CD4-positive, alpha-beta T cell (primary cell): ENCODE measurements at places on chromosomes 6 and 20.

DNA sequence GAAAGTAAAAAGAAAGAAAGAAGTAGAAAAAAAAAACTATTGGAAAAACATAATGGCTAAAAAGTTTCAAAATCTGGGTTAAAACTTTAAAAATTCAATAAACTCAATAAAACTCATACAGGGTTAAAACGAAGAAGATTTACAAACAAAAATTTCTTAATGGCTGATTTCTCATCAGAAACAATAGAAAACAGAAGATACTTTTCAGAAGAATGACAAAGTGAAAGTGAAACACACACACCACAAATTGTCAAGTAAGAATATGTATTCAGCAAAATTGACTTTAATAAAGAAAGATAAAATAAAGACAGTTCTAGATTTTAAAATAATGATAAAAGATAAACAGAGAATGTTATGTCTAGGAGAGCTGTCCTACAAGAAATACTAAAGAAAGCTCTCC, 618.9 kb upstream of the GJE1 start:
- DNase-seq: no peak

DNA sequence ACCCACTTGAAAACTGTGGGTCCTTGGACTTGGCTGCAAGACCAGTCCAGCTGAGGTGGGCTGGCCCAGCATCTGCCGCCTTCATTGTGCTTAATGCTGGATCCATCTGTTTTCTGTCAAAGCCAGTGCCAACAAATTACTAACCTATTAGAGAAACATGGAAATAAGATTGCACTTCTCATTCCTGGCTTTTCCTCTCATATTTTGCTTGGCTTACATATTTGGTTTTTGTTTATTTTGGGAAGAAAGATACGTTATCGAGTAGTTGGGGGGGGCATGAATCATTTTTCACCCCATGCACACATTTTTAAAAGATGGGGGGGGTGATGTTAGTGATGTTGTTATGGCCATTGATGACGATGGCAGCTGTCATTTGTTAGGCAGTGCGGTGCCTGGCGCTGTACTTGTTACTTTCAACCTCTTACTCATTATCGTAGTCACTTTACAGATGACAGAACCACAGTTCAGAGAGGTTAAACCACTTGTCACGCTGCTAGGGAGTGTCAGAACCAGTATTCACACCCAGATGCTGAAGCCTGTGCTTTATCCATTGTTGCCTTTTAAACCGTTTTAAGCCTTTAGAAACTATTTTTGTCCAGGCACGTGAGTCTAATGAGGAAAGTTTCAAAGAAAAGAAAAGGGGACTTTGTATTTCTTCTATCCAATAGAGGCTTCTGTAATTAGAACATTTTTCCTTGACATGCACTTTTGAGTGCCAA, 180.0 kb downstream of the TMEM242 start:
- DNase-seq: no peak

DNA sequence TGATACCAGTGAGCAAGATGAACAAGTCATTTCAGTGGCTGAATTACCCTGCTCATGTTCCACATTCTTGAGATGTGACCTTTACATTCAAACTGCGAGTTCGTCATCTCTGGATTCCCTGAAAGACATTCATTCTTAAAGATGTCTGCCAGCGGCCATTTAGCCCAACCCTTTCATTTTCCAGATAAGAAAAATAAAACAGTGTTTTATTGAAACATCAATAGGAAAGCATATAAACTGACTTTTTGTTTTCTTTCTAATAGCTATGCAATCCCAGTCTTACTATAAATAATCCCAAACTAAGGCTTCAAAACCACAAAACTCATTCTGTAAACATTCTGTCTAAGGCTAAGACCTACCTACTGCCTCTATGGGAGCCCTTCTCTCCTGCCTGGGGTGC, 134.0 kb downstream of the SAMD5 start:
- no peak for DNase-seq

DNA sequence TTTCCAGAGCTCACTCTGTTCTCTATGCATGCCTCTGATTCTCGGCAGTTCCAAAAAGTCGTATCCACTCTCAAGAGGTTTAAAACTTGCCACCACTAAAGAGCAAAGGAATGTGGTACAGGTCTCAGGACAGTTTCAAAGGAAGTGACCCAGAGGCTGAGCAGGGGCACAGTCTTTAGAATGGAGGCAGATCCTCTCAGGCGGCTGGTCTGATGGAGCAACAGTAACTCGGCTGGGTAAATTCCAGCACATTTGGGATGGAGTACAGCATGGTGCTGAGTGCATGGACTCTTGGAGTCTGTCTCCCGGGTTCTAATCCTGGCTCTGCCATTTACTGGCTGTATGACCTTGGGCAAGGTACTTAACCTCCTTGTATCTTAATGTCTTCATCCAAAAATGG, 88.1 kb upstream of the BACH2 start:
- DNase-seq: no peak

- no peak for DNase-seq
These were observed 372.7 kb downstream of the ADGRB3 start for GRCh38 chr6:69007781-69008180.

DNA sequence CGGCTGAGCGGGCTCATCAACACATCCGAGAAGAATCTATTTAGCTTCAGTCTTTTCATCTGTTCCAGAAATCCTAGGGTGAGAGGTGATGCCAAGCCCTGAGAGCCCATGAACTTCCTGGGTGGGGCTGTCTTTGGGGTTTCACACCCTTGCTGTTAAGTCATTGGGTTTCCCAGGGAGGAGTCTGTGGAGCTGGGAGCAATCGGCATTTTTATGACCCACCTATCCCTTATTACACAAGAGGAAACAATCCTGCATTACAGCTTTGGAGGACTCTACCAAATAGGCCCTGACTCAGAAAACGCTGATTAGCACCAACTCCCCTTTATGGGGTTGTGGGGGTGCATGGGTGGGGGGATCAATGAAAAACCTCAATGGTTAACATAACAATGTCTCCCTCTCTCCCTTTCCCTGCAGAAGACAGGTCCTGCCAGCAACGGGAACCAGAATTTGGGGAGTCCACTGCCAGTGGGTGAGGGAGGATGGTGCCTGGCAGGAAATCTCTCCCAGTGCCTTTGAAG, 46.3 kb downstream of the EZR start:
- no peak for DNase-seq

DNA sequence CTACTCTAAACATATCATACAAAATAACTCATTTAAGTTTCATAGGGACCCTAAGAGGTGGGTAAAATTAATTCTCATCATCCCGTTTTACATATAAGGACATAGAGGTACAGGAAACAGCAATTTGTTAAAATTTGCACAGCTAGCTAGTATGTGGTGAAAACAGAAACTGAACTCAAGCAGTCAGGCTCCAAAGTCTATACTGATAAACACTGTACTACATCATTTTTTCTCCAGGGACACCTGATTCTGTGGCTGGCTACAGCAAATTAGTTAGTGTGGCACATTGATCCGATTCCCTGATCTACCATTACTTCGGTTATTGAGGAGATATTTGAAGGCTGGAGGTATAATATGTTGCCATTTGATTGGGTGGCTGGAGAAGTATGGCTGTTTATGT, 36.2 kb upstream of the E2F3 start:
- no peak for DNase-seq

DNA sequence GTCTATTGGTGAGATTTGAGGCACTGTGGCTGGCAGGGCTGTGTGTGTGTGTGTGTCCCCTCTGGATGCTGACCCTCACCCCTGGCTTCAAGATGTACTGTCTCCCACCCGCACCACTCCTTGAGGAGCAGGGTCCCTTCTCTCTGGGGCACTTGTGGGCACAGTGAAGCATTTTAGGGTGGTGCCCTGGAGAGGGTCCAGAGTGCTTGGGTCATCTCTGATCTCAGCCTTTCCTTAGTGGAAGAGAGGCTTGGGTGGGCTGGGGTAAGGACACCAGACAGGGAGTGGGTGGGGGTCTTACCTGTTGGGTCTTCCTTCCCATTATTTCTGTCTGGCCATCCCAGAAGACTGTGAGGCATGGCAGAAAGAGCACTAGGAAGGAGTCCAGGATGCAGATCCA, 66.1 kb downstream of the EFCAB8 start:
- no peak for DNase-seq
